ENCODE measurements at places on chromosomes 13 and 19. TPM values are rescaled to one million over a fixed set of nuclear protein-coding genes. Genes with fewer than 3 reads are reported as not detected.

FCAR gene
- total RNA-seq = not detected

APOC4 gene
- not detected for total RNA-seq

CD209 gene
- total RNA-seq = 1.5 TPM

TEX30 gene
- 5.8 TPM for total RNA-seq

MYH14 gene
- 159 TPM for total RNA-seq

C19orf73 gene
- 3.8 TPM for total RNA-seq

SHANK1 gene
- not detected for total RNA-seq

KIR2DL4 gene
- not detected for total RNA-seq

SMIM7 gene
- 152 TPM for total RNA-seq

ANGPTL8 gene
- 3.4 TPM for total RNA-seq

- no peaks in the 10 kb centered on the region for H3K4me1 ChIP-seq
- no peaks in the 10 kb centered on the region for H3K36me3 ChIP-seq
- no peaks in the 10 kb centered on the region for H3K27me3 ChIP-seq
- H3K27ac ChIP-seq = no peak overlapping the region
- no peak for DNase-seq
These were observed 1935.4 kb upstream of the PCDH20 start for GRCh38 chr13:63351081-63351480.

DNA sequence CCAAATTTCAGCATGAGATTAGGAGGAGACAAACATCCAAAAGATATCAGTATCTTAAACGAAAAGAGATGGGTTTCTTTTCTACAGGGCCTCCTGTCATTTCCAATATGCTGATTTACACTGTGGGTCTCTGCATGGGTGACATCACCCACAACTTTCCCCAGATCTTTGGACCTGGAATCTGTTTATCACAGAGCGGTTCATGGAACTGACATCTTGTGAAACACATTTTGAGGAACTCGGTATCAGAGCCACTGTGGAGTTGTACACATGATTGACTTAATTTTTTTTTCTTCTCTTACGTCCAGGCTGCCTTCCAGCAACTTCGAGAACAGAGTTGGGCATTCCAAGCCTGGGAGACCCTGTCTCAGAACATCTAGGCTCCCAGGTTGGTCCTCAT lies 80.2 kb upstream of the SERP2 start:
- no peaks in the 10 kb centered on the region for H3K36me3 ChIP-seq
- no peaks in the 10 kb centered on the region for H3K27me3 ChIP-seq
- no peak overlapping the region for H3K4me3 ChIP-seq
- no peak for DNase-seq

GRCh38 chr19:13092158-13092543 lies 10.5 kb downstream of the LYL1 start:
- H3K27me3 ChIP-seq = no peaks in the 10 kb centered on the region
- H3K27ac ChIP-seq = peak overlapping the region; percentile 56
- no peak for DNase-seq
- H3K4me3 ChIP-seq = no peak overlapping the region

- no peak for DNase-seq
- H3K36me3 ChIP-seq = no peaks in the 10 kb centered on the region
- no peak overlapping the region for H3K4me3 ChIP-seq
- no peaks in the 10 kb centered on the region for H3K27me3 ChIP-seq
- H3K4me1 ChIP-seq = peaks cover 18% of the 10 kb centered on the region
These were observed 18.2 kb downstream of the IRS2 start for GRCh38 chr13:109768176-109768575.

DNA sequence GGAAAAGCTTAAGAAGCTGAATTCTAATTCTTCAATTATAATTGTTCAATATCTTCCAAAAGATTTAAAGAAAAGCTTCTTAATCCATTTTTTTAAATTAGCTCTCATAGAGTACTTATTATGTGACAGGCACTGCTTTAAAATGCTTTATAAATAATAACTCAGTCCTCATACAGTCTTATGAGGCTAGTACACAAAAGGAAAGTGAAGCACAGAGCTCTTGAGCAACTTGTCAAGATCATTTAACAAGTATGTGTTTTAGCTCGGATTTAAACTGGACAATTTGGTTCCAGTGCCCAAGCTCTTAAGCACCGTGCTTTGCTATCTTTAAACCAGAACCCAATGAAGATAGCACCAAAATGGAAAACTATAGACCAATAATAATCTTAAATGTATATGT lies 106.1 kb downstream of the DHRS12 start:
- peaks cover 7% of the 10 kb centered on the region for H3K4me1 ChIP-seq
- H3K27me3 ChIP-seq = no peaks in the 10 kb centered on the region
- no peak overlapping the region for H3K27ac ChIP-seq
- H3K36me3 ChIP-seq = no peaks in the 10 kb centered on the region

DNA sequence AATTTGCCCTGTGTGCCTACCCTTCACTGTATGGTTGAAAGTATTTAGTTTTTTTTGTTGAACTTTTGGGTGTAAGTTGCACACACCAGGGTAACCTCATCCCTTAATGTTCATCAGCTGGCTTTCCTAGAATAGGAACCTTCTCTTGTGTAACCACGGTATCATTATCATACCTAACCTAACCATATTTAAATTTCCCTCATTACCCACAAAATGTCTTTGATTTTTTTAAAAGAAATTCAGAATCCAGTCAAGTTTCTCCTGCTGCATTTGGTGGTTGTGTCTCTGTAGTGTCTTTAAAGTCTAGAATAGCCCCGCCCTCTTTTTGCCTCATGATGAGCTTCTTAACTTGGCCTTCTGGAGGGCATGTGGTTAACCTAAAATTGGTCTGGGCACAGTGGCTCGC lies 80.3 kb downstream of the RYR1 start:
- DNase-seq = no peak
- H3K4me1 ChIP-seq = no peaks in the 10 kb centered on the region
- no peaks in the 10 kb centered on the region for H3K27me3 ChIP-seq
- no peak overlapping the region for H3K27ac ChIP-seq

- H3K4me1 ChIP-seq = peaks cover 33% of the 10 kb centered on the region
- no peaks in the 10 kb centered on the region for H3K36me3 ChIP-seq
- no peak overlapping the region for H3K4me3 ChIP-seq
- H3K27me3 ChIP-seq = no peaks in the 10 kb centered on the region
These were observed 106.7 kb downstream of the OLFM4 start for GRCh38 chr13:53135301-53135700.

GRCh38 chr13:109783815-109784589 lies 2.4 kb downstream of the IRS2 start:
- H3K27me3 ChIP-seq = no peaks in the 10 kb centered on the region
- peak overlapping the region; percentile 32 for H3K4me3 ChIP-seq
- peaks cover 58% of the 10 kb centered on the region for H3K4me1 ChIP-seq

DNA sequence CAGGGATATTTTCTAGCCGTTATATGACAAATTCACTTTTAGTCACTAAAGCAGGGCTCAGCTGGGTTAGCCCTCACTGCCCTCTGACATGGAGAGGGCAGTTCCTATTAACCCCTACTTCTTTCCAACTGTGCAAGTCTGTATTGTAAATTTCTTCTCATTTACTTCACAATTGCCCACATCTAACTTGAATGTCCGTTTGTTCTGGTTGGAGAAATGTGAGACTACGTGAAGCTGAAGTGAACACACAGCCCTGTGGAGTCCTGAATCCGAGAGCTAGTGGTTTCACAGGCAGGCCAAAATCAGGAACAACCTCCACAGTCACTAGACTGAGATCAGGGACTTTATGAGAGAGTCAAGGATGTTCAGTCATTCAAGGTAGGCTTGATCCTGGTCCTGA lies 4.4 kb upstream of the MYO16 start:
- H3K27me3 ChIP-seq = no peaks in the 10 kb centered on the region
- H3K27ac ChIP-seq = no peak overlapping the region
- H3K4me3 ChIP-seq = no peak overlapping the region
- H3K36me3 ChIP-seq = no peaks in the 10 kb centered on the region
- no peak for DNase-seq
- no peaks in the 10 kb centered on the region for H3K4me1 ChIP-seq

- H3K36me3 ChIP-seq = no peaks in the 10 kb centered on the region
- DNase-seq = peak; percentile 85
- H3K27me3 ChIP-seq = no peaks in the 10 kb centered on the region
- peaks cover 15% of the 10 kb centered on the region for H3K4me1 ChIP-seq
- H3K4me3 ChIP-seq = peak within 1 kb of the TSS; percentile 48
- peak within 1 kb of the TSS; percentile 78 for H3K27ac ChIP-seq
These were observed at the start of gene STXBP2 for GRCh38 chr19:7636691-7637373. Gene STXBP2 (plus strand): TSS chr19:7637110. CDS start chr19:7637150, 40 bp downstream.

- no peak overlapping the region for H3K4me3 ChIP-seq
- peaks cover 23% of the 10 kb centered on the region for H3K36me3 ChIP-seq
- no peak overlapping the region for H3K27ac ChIP-seq
- H3K27me3 ChIP-seq = no peaks in the 10 kb centered on the region
- DNase-seq = no peak
These were observed 16.7 kb upstream of the GNA15 start for GRCh38 chr19:3119071-3119595.

DNA sequence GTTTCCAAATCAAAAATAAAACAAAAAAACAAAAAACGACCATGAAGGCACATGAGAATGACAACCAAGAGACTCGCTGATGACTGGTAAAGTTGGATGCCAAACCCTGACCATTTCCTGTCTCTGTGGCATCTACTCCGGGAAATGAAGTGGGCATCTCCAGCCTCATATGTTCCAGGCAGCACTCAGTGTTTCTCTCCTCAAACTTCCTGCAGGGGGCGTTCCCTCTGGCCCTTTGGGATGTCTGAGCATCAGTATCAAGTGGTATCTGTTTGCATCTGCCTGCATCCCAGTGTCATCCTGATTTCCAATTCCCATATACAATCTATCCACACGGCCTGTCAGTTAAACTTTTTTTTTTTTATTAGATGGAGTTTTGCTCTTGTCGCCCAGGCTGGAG lies 9.8 kb upstream of the SIGLEC12 start:
- H3K27me3 ChIP-seq = no peaks in the 10 kb centered on the region
- no peak for DNase-seq
- no peaks in the 10 kb centered on the region for H3K4me1 ChIP-seq
- no peak overlapping the region for H3K27ac ChIP-seq
- H3K36me3 ChIP-seq = no peaks in the 10 kb centered on the region

GRCh38 chr13:96646515-96647211 lies 347.6 kb downstream of the OXGR1 start:
- H3K27ac ChIP-seq = no peak overlapping the region
- DNase-seq = no peak
- H3K4me1 ChIP-seq = no peaks in the 10 kb centered on the region
- H3K4me3 ChIP-seq = no peak overlapping the region

DNA sequence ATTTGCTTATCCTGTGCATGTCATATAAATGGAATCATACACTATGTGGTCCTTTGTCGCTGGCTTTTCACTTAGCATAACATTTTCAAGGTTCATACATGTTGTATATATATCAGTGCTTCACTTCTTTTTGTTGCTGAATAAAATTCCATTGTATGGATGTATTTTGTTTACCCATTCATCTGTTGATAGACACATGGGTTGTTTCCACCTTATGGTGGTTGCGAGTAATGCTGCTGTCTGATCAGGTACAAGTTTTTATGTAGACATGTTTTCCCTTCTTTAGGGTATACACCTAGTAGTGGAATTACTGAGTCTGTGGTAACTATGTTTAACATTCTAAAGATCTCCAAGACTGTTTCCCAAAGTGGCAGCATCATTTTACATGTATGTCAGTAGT lies 102.5 kb downstream of the RNF17 start:
- H3K4me3 ChIP-seq = no peak overlapping the region
- H3K4me1 ChIP-seq = peaks cover 11% of the 10 kb centered on the region
- no peaks in the 10 kb centered on the region for H3K27me3 ChIP-seq
- H3K36me3 ChIP-seq = no peaks in the 10 kb centered on the region
- DNase-seq = no peak

GRCh38 chr19:30924670-30925069 lies 424.6 kb downstream of the TSHZ3 start:
- H3K4me1 ChIP-seq = no peaks in the 10 kb centered on the region
- H3K27ac ChIP-seq = no peak overlapping the region
- DNase-seq = no peak
- no peaks in the 10 kb centered on the region for H3K27me3 ChIP-seq

DNA sequence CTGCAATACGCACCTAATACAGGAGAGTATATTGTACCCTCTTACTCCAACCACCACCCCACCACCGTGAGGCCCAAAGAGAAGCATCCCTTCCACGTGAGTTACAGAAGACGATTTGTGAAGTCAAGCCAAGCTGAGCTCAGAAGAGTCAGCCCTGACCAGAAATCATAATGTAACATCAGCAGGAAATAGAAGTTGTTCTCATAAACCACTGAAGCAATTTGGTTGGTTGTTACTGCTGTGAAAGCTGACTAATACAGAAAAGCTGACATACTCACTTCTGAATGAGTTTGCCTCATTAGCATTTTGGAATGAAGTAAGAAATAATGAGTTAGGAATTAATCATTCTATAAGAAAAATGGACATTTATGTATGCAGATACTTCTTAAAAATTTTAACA lies 749.4 kb upstream of the SLC10A2 start:
- H3K27ac ChIP-seq = no peak overlapping the region
- H3K36me3 ChIP-seq = no peaks in the 10 kb centered on the region
- DNase-seq = no peak
- H3K27me3 ChIP-seq = no peaks in the 10 kb centered on the region
- H3K4me3 ChIP-seq = no peak overlapping the region
- H3K4me1 ChIP-seq = no peaks in the 10 kb centered on the region

GRCh38 chr13:51518827-51519226 lies 65.4 kb upstream of the WDFY2 start:
- H3K4me1 ChIP-seq = peaks cover 4% of the 10 kb centered on the region
- no peak overlapping the region for H3K27ac ChIP-seq
- no peak for DNase-seq
- H3K27me3 ChIP-seq = no peaks in the 10 kb centered on the region

- no peak overlapping the region for H3K27ac ChIP-seq
- no peak overlapping the region for H3K4me3 ChIP-seq
- no peak for DNase-seq
- H3K4me1 ChIP-seq = no peaks in the 10 kb centered on the region
- no peaks in the 10 kb centered on the region for H3K36me3 ChIP-seq
These were observed 570.9 kb downstream of the GPC6 start for GRCh38 chr13:93797463-93797862.

DNA sequence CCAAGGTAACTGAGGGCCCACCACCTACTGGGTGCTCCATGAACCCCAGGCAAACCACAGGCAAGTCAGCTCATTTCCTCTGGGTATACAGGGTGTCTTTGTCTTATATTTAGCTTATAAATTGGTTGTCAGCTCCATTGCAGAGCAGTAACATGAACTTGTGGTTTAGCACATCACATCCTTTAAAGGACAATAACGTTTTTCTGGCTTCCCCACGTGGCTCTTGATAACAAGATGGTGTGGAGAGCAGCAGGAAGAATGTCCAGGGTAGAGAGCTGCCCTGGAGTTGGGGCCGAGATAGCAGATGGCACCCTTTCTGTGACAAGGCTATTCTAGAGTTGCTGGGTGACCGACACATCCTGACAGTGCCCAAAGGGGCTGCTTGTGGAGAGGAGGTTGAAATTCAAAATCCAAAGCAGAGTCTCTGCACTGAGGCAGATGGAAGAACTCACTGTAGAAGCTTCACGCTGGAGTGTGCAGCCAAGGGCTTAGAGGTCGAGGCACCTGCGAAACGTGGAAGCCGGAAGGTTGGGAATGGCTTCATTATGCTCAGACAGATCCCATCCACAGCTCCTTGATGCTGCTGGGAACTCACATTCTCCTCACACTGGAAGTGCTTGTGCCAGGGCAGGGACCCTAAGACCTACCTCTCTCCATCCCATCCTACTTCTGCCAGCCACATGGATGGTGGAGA lies 133.0 kb upstream of the FRY start:
- H3K4me3 ChIP-seq = no peak overlapping the region
- H3K36me3 ChIP-seq = no peaks in the 10 kb centered on the region
- H3K4me1 ChIP-seq = no peaks in the 10 kb centered on the region
- DNase-seq = no peak
- no peaks in the 10 kb centered on the region for H3K27me3 ChIP-seq
- H3K27ac ChIP-seq = no peak overlapping the region

Data from thyroid gland (tissue), 4 donors.